ENCODE measurements at places on chromosomes 6 and 20.

- no peak for DNase-seq
These were observed 399.6 kb upstream of the SOX4 start for GRCh38 chr6:21193790-21194475.

- DNase-seq = no peak
These were observed 35.5 kb downstream of the BANF2 start for GRCh38 chr20:17735206-17735804.

DNA sequence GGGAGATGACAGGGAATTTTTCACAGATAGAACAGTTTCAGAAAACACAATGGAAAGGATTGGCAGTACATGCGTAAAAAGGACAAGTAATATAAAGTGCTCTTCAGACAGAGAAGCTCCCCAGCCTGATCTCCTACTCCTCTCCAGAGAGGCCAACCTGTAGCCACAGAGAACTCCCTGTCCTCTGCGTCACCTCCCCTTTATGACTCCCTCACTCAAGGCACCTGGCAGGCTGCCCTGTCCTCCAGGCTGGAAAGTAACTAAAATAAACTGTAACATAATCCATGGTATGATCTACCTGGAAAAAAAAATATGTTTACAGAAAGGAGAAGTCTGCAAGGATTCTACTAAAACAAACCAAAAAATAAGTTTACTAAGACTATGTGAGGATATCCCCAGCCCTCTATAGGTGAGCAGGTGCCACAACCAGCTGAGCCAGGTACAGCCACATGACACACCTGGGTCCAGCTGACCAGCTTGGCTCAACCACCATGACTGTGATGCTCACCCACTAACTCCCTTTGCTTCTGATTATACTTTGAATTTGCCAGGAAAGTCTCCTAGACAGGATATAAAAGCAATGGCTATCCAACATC lies 29.2 kb downstream of the MBOAT1 start:
- no peak for DNase-seq

GRCh38 chr6:116450769-116451740 lies 10.1 kb upstream of the CALHM6 start:
- peak; percentile 88 for DNase-seq

DNA sequence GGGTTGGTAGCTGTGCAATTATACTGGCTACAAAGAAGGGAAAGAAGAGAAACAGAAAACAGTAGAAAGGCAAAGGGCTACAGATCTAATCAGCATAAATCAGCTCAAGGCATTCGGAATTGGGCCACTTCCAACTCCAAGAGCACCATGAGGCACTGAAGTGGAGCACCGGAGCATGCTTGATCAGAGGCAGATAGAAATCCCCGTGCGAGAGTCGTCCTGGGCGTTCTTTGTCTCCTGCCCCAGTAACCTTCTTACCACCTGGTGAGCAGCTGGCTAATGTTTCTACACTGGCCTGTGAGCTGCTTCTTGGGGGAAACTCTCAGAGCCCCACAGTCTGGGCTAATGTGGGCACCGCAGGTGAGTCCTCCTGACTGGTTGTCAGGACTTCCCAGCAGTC lies 16.7 kb downstream of the NEDD9 start:
- no peak for DNase-seq

- DNase-seq = peak; percentile 14
These were observed 43.5 kb upstream of the EPB41L1 start for GRCh38 chr20:36110994-36111393.

- DNase-seq = no peak
These were observed 149.7 kb downstream of the KIF16B start for GRCh38 chr20:16423311-16424212.

GRCh38 chr6:159761129-159761872 lies 544 bp upstream of the ACAT2 start:
- DNase-seq = no peak

GRCh38 chr6:3789896-3790558 lies 38.5 kb upstream of the PXDC1 start:
- no peak for DNase-seq

DNA sequence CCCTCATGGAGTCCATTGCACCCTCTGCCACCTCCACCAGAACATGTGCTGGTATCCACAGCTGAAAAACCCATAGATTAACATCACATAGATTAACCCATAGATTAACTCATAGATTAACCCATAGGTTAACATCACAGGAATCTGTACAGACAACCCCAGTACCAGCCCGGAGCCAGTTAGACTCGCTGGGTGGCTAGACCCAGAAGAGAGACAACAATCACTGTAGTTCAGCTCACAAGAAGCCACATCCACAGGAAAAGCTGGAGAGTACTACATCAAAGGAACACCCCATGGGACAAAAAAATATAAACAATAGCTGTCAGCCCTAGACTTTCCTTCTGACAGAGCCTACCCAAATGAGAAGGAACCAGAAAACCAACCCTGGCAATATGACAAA lies 25.1 kb downstream of the SERPINB9 start:
- DNase-seq = no peak

- no peak for DNase-seq
These were observed 59.8 kb downstream of the CDH4 start for GRCh38 chr20:61311656-61312387.
